SJSA1 (cell line): ENCODE measurements at places on chromosomes 7 and 10. TPM values are rescaled to one million over a fixed set of nuclear protein-coding genes. Genes with fewer than 3 reads are reported as not detected.
A peak's percentile ranks its signal among the peaks of the same experiment; 100 is the strongest.

- DNase-seq, result no peak
These were observed 308.3 kb upstream of the KAT6B start for GRCh38 chr10:74518061-74518460.

GRCh38 chr10:114233482-114233881 is 5.6 kb upstream of the VWA2 start:
- no peak for DNase-seq

DNA sequence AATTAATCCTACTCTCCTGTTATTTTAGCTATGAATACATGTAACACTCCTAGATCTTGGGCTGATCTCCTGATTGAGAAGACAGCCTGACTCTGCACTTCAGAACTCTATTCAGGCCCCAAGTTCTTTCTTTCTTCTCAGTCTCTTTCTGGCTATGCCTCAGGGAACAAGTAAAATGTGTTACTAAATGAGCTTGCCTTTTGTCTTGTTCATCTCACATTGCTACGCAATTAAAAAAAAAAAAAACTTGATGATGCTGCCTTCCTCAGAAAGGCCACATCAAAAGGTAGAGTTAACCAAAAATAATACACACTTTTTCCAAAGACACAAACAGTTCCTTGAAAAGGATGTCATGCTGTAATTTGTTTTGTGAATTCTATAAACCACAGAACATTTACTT is 258.1 kb downstream of the TWIST1 start:
- DNase-seq, result peak; percentile 46

- DNase-seq, result no peak
These were observed 111.8 kb upstream of the FOXP2 start for GRCh38 chr7:114302858-114303257.

DNA sequence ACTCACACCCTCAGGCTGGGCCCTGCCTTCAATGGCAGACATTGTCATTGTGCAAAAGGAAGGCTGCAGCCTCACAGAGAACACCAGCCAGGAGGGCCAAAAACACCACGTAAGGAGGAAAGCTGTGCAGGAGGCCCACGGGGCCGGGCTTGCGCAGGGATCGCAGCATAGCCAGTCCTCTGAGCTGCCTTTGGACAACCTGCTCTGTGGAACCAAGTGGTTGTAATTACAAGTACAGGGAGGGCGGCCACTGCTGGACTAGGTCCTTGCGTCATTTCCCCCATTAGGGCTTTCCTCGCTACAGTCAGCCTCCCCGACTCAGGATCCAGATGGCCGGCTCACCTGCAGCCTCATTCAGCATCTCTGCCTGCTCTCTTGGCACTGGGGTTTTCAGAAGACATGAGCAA is 66.9 kb downstream of the FAM53B start:
- DNase-seq, result no peak

GRCh38 chr10:2974083-2974482 is 93.3 kb upstream of the PFKP start:
- no peak for DNase-seq

DNA sequence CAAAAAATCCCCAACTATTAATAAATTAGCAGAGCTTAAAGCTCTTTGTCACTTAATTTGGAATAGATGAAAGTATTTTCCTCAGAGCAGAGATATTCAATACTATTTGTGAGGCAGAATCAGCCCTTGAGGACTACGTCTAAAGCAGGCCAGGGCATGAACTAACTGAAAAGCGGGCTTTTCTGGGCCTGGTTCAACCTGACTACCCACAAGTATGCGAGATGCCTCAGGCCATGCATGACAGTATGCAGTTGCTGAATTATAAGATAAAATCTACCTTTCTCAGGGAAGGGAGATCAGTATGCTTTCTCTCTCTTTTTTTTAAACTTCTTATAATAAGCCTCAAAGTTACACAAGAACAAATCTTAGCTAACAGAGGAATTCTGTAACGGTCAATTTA is 20.1 kb downstream of the TMEM168 start:
- DNase-seq, result no peak

- no peak for DNase-seq
These were observed 173.2 kb upstream of the KIAA1217 start for GRCh38 chr10:24035761-24036160.

- DNase-seq, result no peak
These were observed 516.4 kb downstream of the PCDH15 start for GRCh38 chr10:54284526-54285193.

GRCh38 chr7:26588511-26588910 is 275.9 kb downstream of the SKAP2 start:
- DNase-seq, result no peak

- peak; percentile 90 for DNase-seq
These were observed 23.7 kb upstream of the AGR3 start for GRCh38 chr7:16905300-16906044.

- no peak for DNase-seq
These were observed 170.5 kb downstream of the SRPK2 start for GRCh38 chr7:105218215-105218614.

DNA sequence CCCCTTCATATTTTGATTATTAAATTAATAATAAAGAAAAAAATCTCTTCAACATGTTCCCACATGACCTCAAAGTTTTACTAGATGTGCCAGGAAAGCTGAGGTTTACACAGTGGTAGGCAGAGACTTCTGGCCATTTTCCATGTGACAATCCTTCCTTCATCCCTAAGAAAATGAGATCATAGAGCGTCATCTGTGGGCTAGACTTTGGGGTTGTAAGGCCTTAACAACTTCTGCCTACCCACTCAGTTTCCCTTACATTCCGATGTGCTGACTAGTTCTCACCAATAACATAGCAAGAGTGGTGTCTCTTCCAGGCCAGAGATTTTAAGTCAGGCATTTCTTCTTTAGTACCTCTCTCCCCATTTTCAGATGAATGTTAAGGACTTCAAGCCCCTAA is 171.1 kb upstream of the PHF14 start:
- no peak for DNase-seq

DNA sequence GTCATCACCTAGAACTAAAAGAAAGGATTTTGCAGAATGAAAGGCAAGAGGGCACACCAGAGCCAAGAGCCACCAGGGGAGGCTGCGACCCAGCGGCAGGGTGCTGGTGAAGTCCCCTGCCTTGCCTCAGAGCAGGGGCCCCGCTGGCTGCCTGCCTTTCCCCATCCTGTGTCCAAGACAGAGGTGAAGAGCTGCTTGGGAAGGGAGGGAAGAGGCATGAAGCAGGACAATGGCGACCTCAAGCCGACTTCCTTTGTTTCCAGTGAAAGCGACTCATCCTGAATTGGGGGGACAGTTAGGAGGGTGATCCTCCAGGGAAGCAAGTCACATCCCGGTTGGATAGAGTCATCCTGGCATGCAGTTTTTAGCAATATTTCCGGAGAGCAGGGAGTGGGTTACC is 255.5 kb upstream of the YAE1 start:
- DNase-seq, result no peak

GRCh38 chr10:10490581-10490980 is 527.1 kb upstream of the CELF2 start:
- DNase-seq, result no peak

GRCh38 chr10:113252650-113253618 is 299.9 kb upstream of the HABP2 start:
- no peak for DNase-seq

SEPTIN7 gene
- 420 and 460 TPM in 2 replicates for total RNA-seq

FRMD4A gene
- 4.6 and 6.2 TPM in 2 replicates for total RNA-seq

COL26A1 gene
- total RNA-seq, result not detected in 2 replicates

ASZ1 gene
- total RNA-seq, result not detected in 2 replicates

MBL2 gene
- total RNA-seq, result not detected in 2 replicates

LIPM gene
- total RNA-seq, result not detected in 2 replicates
